ENCODE measurements at places on chromosomes 1 and 21. TPM values are rescaled to one million over a fixed set of nuclear protein-coding genes. Genes with fewer than 3 reads are reported as not detected.

OR14K1 gene
- total RNA-seq: not detected

DNA sequence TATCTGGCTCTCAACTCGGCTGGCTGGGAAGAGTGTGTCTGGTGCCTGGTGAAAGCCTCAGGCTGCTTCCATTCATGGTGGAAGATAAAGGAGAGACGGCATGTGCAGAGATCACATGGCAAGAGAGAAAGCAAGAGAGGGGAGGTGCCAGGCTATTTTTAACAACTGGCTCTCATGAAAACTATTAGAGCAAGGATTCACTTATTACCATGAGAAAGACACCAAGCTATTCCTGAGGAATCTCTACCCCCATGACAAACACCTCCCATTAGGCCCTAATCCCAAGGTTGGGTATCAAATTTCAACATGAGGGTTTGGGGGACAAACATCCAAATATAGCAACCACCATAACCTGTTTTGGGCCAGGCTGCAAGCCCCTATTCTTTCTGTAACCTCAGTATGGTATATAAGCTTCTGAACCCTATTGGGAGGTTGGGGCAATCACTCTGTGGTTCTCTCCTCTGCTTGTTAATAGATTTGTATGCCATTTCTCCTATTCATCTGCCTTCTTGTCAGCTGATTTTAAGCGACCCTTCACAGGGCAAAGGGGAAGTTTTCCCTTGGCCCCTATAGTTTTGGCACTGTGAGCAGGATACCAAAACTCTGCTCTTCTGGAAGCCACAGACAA is 179.0 kb upstream of the TNR start:
- peaks cover 16% of the 10 kb centered on the region for H3K4me1 ChIP-seq
- no peak overlapping the region for H3K4me3 ChIP-seq
- no peak for DNase-seq
- H3K27ac ChIP-seq: no peak overlapping the region

DNA sequence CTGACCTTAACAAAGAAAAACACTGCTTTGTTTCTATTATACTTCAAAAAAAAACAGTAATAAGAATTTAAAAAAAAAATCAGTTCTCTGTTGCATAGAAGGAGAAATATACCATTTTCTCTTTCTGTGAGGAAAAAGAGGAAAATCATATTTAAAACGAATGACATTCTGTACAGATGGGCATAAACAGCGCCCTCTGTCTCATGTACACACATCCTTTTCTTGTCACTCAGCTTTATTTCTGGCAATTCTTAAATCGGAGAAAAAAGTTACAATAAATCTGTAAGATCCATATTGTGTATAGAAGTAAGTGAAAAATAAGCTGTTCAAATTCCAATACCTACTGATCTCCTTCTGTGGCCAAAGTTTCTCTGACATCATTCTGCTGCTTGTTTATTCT is 245.4 kb downstream of the SMYD3 start:
- H3K4me3 ChIP-seq: no peak overlapping the region
- peaks cover 20% of the 10 kb centered on the region for H3K4me1 ChIP-seq
- peaks cover 12% of the 10 kb centered on the region for H3K36me3 ChIP-seq
- H3K27me3 ChIP-seq: peaks cover 2% of the 10 kb centered on the region
- H3K27ac ChIP-seq: no peak overlapping the region

DNA sequence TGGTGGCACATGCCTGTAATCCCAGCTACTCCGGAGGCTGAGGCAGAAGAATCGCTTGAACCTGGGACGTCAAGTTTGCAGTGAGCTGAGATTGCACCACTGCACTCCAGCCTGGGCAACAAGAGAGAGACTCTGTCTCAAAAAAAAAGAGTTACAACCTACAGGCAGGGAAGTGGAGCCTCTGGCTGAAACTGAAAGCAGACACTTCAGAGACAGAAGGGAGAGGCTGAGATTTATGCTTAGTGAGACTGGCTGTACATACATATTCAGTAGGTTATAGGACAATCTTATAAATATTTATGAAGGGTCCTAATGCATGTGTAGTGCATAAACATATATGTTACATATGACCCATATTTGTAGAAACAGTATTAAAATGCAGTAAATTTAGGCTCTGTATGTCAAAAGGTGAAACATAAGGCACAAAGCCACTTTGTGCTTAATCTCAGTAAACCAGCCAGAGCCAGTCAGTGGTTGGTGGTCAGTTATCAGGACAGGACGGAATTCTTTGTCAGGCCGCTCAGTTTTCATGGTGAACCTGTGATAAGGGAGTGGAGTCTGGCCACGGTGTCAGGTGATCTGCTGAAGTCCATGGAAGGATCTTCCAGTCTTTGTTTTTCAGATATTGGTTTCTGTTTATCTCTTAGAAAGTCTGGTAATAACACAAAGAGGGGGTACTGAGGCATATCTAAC is 13.7 kb downstream of the RHEX start:
- H3K4me3 ChIP-seq: no peak overlapping the region
- H3K27me3 ChIP-seq: peaks cover 43% of the 10 kb centered on the region
- H3K36me3 ChIP-seq: no peaks in the 10 kb centered on the region
- no peak for DNase-seq
- no peaks in the 10 kb centered on the region for H3K4me1 ChIP-seq

DNA sequence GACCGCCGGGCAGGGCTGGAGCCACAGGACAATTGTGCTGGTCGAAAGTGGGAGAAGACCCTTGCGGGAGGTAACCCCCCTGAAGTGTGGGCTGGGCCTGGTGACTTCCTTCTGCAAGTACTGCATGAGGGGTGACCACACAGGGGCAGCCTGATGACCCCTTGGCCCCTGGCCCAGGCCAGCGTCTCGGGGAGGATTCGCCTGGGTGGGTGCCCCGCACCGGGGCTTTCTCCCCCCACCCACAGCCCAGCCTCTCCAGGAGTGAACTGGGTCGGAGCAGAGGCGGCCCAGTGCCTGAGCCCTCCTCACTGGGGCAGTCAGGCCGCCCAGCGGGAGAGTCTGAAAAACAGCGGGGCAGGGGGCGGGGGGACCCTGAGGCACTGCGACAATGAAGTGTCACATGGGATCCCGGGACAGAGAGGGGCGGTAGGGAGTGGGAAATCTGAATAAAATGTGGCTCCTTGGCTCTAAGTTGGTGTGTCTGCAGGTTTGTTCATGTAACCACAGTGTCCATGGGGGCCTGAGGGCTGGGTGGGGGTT is 1.6 kb upstream of the DNMT3L start:
- DNase-seq: no peak
- H3K27me3 ChIP-seq: peaks cover 8% of the 10 kb centered on the region
- H3K4me3 ChIP-seq: no peak overlapping the region
- H3K36me3 ChIP-seq: no peaks in the 10 kb centered on the region
- no peak overlapping the region for H3K27ac ChIP-seq
